ENCODE measurements at places on chromosomes 1 and 21. TPM values are rescaled to one million over a fixed set of nuclear protein-coding genes. Genes with fewer than 3 reads are reported as not detected.

DTL gene
- 1.7 TPM for total RNA-seq

SRM gene
- 46.1 TPM for total RNA-seq

TSPEAR gene
- total RNA-seq: 0.23 TPM

PSRC1 gene
- total RNA-seq: 2.9 TPM

KANK4 gene
- total RNA-seq: 6.4 TPM

FCGR3A gene
- 112 TPM for total RNA-seq

FAM72C gene
- not detected for total RNA-seq

FMN2 gene
- 0.52 TPM for total RNA-seq

ENAH gene
- total RNA-seq: 67.4 TPM

HSPB7 gene
- 10.7 TPM for total RNA-seq

CDC42BPA gene
- total RNA-seq: 41.8 TPM

SAMD11 gene
- 6.0 TPM for total RNA-seq

SLC16A4 gene
- 15.9 TPM for total RNA-seq

ATXN7L2 gene
- total RNA-seq: 4.6 TPM

DNA sequence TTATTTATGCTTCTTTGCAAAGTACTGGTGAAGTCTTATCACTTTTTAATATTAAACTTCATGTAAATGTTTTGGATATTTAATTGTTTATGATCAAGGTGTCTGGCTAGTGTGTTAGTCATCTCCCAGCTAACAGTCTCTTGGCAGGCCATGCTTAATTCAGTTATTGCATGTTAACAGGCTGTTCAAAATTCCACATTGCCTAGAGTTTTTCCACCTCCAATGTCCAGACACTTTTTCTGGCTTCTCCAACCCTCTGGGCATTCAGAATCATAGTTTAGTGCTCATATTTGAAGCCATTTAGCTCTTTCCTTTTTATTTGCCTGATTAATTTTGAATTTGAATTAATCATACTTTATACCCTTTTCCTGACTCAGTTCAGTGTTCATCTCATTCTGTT is 69.2 kb downstream of the OLFML2B start:
- peaks cover 12% of the 10 kb centered on the region for H3K4me1 ChIP-seq
- no peak for DNase-seq
- peaks cover 15% of the 10 kb centered on the region for H3K36me3 ChIP-seq
- no peaks in the 10 kb centered on the region for H3K27me3 ChIP-seq

GRCh38 chr1:206507284-206508129 is at the start of gene RASSF5:
Gene RASSF5 (plus strand): TSS chr1:206507531. CDS start chr1:206507603, 72 bp downstream.
- peak; percentile 96 for DNase-seq
- H3K27me3 ChIP-seq: no peaks in the 10 kb centered on the region
- H3K4me1 ChIP-seq: peaks cover 58% of the 10 kb centered on the region
- no peaks in the 10 kb centered on the region for H3K36me3 ChIP-seq

DNA sequence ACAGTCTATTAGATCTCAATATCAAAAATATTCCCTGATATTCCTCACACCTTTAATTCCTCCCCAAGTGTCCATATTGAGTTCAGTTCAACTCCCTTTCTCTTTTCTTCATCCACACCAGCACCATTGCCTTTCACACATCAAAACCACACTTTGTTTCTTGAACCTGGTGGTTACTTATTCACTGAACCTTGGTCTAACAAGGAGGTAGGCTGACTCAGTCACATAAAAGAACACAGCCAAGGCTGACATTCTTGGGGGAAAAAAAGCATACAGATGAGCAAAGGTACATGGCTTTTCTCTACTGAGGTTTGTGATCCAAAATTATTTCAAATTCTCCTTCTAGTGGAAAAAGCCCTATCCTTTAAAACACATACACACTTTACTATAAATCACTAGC is 131.7 kb upstream of the USH2A start:
- no peak overlapping the region for H3K4me3 ChIP-seq
- no peaks in the 10 kb centered on the region for H3K27me3 ChIP-seq
- H3K4me1 ChIP-seq: no peaks in the 10 kb centered on the region
- no peak overlapping the region for H3K27ac ChIP-seq

- peak overlapping the region; percentile 17 for H3K27ac ChIP-seq
- H3K36me3 ChIP-seq: no peaks in the 10 kb centered on the region
- H3K4me1 ChIP-seq: peaks cover 4% of the 10 kb centered on the region
- no peaks in the 10 kb centered on the region for H3K27me3 ChIP-seq
- no peak for DNase-seq
Measured at GRCh38 chr1:116950517-116951199, 40.9 kb downstream of the PTGFRN start.

DNA sequence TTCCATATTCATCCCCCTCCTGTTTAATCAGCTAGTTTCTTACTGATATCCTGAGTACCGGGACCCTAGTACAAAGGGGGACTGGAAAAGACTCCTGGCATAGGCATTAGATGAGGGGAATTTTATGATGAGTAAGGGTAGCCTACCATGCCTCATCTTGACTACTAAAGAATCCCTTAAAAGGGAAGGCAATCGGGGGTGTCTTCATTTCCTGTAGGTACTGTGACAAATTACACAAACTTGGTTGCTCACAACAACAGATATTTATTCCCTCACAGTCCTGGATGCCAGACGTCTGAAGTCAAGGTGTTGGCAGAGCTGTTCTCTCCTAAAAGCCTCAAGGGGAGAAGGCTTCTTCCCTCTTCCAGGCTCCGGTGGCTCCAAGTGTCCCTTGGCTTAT is 28.9 kb upstream of the RUNX1 start:
- no peaks in the 10 kb centered on the region for H3K4me1 ChIP-seq
- no peaks in the 10 kb centered on the region for H3K27me3 ChIP-seq
- no peak for DNase-seq
- H3K4me3 ChIP-seq: no peak overlapping the region

- H3K4me3 ChIP-seq: no peak overlapping the region
- no peaks in the 10 kb centered on the region for H3K4me1 ChIP-seq
- H3K27me3 ChIP-seq: no peaks in the 10 kb centered on the region
Measured at GRCh38 chr1:221085701-221086375, 206.6 kb downstream of the HLX start.

- H3K27ac ChIP-seq: no peak overlapping the region
- no peak overlapping the region for H3K4me3 ChIP-seq
- no peaks in the 10 kb centered on the region for H3K4me1 ChIP-seq
- DNase-seq: no peak
- H3K36me3 ChIP-seq: no peaks in the 10 kb centered on the region
Measured at GRCh38 chr1:230345139-230345885, 80.8 kb downstream of the PGBD5 start.

DNA sequence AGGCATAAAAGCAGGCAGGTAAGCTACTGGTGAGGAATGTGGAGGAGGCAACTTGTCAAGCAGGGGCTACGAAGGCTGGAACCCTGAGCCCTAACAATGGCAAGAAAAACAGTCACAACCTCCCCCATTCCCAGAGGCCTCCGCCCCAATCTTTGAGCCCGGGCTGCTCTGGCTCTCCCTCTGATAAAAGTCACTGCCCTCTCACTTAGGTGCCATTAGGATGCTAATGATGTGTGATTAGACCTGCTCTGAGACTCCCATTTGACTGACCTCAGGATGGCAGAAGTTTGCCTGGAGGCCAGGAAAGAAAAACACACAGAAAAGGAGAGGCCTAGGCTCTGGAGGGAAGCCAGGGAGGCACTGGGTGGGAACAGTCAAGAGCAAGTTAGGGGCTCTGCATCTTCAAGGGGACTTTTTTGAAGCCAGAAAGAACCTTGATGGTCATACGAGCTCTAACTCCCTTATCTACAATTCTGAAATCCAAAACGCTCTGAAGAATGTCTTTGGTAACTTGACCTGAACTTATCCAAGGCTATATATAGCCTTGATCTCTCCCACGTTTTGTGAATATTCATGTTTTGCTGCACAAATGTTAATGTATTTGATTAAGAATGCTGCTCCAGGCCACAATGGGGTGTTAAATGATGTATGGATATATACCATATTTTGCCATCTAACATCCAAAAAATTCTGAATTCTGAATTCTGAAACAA is 98.9 kb downstream of the TRABD2B start:
- no peaks in the 10 kb centered on the region for H3K36me3 ChIP-seq
- H3K27me3 ChIP-seq: no peaks in the 10 kb centered on the region
- no peaks in the 10 kb centered on the region for H3K4me1 ChIP-seq

DNA sequence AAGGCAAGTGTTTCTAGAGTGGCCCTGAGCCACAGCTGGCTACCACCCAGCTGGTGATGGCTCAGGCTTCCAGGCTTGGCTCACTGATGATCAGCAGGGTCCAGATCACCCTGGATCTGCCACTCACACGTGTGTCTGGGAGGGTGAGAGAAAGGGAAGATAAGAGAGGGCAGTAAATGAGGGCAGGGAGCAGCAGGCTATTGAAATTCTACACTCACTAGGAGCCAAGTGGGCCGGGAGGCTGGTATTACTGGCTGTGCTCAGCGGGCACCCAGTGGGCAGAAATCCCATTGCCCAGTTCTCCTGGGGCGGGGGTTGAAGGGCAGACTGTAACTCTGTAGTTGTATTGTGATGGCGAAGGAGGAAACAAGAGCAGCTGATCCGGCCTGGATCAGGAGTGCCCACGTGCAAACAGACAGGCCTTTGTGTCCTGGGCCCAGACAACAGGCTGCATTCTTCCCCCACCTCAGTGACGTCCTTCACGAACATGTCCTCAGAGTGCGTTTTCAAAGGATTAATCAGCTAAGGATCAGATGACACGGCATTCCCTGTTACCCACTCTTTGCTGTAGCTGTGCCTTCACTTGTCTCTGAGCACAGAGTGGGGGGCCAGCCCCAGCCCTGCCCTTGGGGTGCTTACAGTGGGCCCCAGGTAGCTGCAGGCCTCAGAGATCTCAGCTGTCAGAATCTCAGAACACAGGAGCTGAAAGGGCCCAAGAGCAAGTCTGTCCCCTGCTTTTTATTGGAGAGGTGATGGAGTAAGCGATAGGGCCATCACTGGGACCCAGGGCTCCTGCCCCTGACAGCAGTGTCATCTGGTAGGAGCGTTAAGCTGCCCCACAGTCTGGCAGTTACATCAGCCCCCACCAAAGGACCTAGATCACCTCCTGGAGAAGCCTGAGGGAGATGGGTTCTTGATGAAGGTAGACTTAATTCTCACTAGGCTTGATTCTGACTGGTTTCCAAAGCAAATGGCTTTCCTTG is 60.5 kb downstream of the ATP1A1 start:
- no peak overlapping the region for H3K4me3 ChIP-seq
- no peaks in the 10 kb centered on the region for H3K27me3 ChIP-seq
- H3K27ac ChIP-seq: no peak overlapping the region
- no peak for DNase-seq
- H3K4me1 ChIP-seq: no peaks in the 10 kb centered on the region
- no peaks in the 10 kb centered on the region for H3K36me3 ChIP-seq

DNA sequence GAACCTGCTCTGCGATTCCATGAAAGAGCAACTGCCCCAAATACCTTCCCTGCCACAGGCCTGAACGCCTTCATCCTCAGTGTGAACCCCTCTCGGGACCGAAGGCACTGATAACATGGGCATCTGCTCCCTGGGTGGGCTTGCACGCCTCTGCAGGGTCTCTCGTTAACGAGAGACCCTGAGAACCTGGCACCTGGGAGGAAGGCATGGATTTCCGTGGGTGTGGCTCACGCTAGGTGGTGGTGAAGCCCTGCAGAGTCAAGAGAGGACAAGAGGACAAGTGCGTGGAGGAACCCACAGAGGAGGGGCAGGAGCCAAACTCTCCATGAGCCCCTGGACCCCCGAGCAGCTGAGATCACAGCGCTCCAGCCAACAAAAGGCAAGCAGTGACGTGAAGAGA is 26.8 kb upstream of the COL6A2 start:
- peaks cover 13% of the 10 kb centered on the region for H3K4me1 ChIP-seq
- DNase-seq: peak; percentile 51
- H3K27ac ChIP-seq: no peak overlapping the region
- H3K36me3 ChIP-seq: no peaks in the 10 kb centered on the region
- H3K27me3 ChIP-seq: peaks cover 8% of the 10 kb centered on the region

DNA sequence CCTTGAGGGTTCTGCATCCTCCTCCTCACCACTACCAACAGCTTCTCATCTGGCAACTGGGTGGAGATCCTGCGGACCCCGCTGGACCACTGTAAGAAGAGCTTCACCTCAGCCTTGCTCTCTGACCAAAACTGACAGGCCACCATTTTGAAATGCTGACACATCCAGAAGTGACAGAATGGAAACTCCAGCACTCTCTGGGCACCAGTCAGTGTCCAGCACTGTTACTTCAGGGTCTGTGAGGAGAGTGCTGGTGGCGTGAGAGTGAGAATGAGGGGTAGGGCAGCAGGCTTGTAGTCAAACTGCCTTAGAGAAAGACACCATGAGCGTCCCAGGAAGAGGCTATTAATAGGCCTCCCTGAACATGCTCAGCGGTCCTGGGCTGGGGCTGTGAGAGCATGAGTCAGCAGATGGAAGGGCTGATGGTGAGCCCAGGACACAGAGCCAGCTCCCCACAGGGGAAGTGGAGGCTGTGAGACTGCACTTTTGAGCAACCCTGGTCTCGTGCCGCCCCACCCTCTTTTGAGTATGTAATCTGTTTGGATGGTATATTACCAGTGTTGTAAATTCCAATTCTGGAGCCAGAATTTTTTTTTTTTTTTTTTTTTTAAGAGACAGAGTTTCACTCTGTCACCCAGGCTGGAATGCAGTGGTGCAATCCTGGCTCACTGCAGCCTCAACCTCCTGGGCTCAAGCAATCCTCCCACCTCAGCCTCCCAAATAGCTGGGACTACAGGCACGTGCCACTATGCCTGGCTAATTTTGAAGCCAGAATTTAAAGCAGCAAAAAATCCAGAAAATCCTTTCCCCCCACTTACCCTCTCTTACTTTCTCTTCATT is 34.4 kb upstream of the SLC30A1 start:
- peak; percentile 79 for DNase-seq
- no peaks in the 10 kb centered on the region for H3K27me3 ChIP-seq
- H3K27ac ChIP-seq: peak overlapping the region; percentile 17
- H3K36me3 ChIP-seq: no peaks in the 10 kb centered on the region
- H3K4me1 ChIP-seq: peaks cover 15% of the 10 kb centered on the region
- no peak overlapping the region for H3K4me3 ChIP-seq

DNA sequence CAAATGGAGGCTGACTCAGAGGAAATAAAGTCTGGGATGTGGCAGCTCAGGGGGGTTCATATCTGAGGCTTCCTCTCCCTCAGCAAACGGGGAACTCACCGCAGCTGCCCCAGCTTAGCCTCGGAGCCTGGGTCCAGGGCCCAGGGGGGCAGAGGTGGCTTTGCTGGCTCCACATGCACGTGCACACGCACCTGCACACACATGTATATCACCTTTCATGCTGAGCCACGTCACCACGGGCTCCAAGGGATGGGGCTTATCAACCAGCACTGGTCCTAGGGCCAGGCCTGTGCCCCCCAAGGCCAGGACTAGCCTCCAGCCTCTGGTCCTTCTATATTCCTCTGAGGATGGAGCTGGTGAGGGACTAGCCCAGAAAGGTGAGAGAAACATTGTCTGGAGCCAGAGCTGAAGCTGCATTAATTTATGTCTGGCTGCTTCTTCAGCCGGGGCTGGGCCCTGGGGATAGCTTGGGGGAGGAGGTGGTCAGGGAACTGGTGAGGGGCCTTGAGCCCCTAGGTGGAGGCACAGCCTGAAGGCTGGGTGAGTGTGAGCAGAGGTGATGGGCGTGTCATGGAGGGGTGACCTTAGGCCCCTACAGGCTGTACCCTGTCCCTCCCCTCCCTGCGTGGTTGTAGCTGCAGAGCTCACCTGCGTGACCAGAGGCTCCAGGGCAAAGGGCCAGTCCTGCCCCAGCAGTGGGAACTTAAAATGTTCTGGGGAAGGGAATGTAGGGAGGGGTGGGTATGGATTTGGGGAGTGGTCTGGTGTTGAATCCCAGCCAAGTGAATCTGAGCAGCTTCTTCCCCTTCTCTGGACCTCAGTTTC is 520.8 kb downstream of the PTPRU start:
- no peaks in the 10 kb centered on the region for H3K4me1 ChIP-seq
- peaks cover 8% of the 10 kb centered on the region for H3K27me3 ChIP-seq
- H3K4me3 ChIP-seq: no peak overlapping the region
- no peak for DNase-seq

- no peak for DNase-seq
- no peak overlapping the region for H3K27ac ChIP-seq
- no peaks in the 10 kb centered on the region for H3K4me1 ChIP-seq
- no peaks in the 10 kb centered on the region for H3K27me3 ChIP-seq
Measured at GRCh38 chr21:15171546-15171945, 106.7 kb upstream of the NRIP1 start.
